ENCODE measurements at places on chromosomes 2 and 18. TPM values are rescaled to one million over a fixed set of nuclear protein-coding genes. Genes with fewer than 3 reads are reported as not detected.
A peak's percentile ranks its signal among the peaks of the same experiment; 100 is the strongest.

- no peak overlapping the region for H3K4me3 ChIP-seq
- H3K4me1 ChIP-seq = peaks cover 15% of the 10 kb centered on the region
- no peaks in the 10 kb centered on the region for H3K36me3 ChIP-seq
- H3K27me3 ChIP-seq = no peaks in the 10 kb centered on the region
- DNase-seq = no peak
These were observed 110.7 kb upstream of the TANK start for GRCh38 chr2:161049559-161049958.

SLC9A4 gene
- polyA plus RNA-seq = not detected

PTCD3 gene
- 59.3 TPM for polyA plus RNA-seq

DIPK1C gene
- not detected for polyA plus RNA-seq

DNA sequence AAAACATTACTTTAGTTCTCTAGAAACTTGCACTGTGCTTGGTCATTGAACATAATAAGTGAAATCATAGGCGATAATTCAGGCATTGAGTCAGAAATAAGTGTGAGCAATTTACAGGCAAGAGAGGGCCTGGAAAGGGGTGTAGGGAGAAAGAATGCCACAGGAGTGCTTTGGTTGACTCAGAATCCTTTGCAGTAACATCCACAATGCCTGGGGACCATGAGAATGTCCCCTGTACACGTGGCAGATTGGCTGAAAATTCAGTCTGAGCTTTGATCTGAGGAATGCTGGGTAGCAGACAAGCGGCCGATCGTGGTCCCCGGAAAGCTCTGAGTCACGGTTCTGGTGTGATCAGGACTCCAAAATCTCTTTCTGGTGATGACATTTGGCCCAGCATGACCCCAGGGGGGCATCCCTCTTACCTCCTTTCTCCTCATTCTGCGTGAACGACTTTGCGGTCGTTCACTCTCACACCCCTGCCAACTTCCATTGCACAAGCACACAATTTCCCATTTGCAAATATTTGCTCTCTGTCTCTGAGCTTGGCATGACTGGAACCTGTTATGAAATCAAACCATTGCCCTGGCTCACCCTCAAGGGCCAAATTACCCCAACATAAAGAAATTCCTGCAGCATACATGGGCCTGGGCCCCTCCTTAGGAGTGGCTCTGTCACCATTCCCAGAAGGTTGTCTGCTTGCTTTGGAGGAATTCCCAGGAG is 305.0 kb upstream of the EPAS1 start:
- H3K4me3 ChIP-seq = peak overlapping the region; percentile 21
- H3K27ac ChIP-seq = peak overlapping the region; percentile 93
- H3K27me3 ChIP-seq = no peaks in the 10 kb centered on the region
- no peaks in the 10 kb centered on the region for H3K36me3 ChIP-seq

DNA sequence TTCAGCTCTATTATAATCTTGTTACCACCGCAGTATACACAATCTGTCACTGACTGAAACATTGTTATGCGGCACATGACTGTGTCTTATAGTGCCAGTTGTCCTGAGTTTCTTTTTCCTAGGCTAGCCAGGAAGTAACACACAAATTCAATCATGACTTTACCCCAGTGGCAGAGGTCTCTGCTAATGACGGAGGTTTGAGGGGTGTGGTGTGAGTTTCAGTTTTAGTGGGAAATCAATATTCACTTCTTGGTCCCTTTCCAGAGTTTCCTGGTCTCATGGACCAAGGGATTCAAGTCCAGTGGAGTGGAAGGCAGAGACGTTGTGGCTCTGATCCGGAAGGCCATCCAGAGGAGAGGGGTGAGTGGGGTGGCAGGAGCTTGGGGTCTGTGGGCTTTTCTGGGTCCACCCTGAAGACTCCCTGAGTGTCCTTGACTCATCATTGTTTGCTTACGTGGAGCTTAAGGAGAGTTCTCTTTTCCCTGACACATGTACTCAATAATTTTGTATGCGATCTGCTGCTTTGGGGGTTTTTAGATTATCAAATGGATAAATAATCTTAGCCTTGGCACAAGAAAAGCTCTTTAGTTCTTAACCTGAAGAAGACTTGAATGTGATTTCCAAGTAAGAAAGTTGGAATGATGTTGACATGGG is 39.2 kb downstream of the HK2 start:
- DNase-seq = no peak
- H3K27me3 ChIP-seq = no peaks in the 10 kb centered on the region
- H3K36me3 ChIP-seq = peaks cover 52% of the 10 kb centered on the region
- no peak overlapping the region for H3K27ac ChIP-seq
- no peak overlapping the region for H3K4me3 ChIP-seq

DNA sequence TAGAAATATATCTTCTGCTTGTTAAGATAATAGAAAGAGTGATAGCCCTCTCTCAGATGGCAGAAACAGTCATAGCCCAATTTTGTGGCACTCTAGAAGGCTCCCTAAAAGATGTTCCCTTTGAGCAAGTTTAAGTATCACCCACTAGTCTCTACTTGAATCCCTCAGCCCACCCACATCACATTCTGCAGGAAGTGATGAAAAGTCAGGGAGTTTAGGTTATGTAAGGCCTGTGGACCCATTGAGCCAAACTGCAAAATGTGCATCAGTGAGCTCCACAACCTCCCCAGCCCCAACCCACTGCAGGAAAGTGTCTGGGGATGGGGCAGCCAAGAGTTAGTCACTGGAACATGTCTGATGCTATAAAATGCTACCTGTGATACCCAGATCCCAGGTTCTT is 25.6 kb downstream of the ANKRD44 start:
- H3K27me3 ChIP-seq = no peaks in the 10 kb centered on the region
- no peaks in the 10 kb centered on the region for H3K36me3 ChIP-seq
- H3K4me1 ChIP-seq = peaks cover 4% of the 10 kb centered on the region
- no peak for DNase-seq
- no peak overlapping the region for H3K27ac ChIP-seq
- H3K4me3 ChIP-seq = no peak overlapping the region

Data from GM23248 (cell line).